T47D (cell line): ENCODE measurements at places on chromosomes 4 and X.

GRCh38 chrX:96703816-96704215, 19.2 kb downstream of the DIAPH2 start:
- no peak for DNase-seq

DNA sequence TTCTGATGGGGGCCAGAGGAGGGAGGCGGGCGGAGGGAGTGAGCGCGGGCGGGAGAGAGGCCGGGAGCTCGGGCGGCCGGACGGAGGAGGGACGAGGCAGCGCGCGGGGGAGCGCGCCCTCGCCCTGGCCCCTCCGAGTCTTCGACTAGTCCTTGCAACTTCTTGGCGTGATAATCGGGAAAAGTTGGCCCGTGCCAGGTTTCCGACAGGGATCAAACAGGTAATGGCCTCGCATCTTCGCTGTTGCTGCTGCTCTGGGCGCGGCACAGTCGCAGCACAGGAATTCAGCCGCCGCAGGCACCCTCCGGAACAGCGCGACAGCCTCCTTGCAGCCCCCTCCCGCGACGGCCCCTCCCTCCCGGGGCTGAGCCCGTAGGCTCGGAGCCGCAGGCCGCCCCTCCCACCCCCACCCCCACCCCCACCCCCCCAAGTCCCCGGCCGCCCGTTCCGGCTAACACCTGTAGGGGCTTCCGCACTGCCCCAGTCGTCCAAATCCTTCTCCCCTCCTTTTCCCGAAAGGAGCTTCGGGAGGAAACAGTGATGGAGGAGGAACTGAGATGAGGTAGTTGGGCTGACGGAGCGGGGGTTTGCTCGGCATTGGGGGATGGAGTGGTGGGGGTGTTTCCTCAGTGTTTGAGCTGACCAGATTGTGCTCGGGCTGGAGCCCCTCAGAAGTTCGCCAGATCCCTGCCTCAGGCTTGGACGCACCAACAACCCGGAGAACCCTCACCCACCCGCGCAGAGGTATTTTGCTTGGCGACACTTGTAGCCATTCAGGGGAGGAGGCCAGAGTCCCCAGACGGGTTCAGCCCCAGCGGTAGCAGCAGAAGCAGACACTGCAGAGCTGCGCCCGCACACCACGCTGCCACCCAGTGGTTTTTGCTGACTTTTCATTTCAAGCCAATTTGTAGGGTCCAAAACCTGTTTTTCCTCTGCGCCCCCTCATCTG, at the start of gene FGF13:
Gene FGF13, minus strand, starts transcription at position 319 of the 949 bp plus-strand sequence. CDS start 714 bp downstream, outside the sequence.
- DNase-seq: peak; percentile 16

DNA sequence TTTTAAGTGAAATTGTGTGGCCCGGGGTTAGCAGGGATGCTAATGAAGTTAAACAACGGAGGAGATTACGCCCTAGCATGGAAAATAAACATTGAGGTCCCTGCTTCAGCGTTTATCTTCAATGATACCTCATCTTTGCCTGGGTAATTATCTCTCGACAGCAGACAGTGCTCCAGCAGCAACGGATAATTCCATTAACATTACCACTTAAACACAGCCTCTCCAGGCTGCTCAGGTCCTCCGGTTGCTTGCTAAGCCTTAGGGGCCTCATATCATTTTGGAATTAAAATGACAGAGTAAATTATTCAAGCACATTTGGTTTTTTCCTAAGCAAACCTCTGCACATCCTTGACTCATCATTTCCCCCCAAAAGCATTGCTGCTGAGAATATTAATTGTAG, 281.5 kb upstream of the KLF3 start:
- DNase-seq: no peak

DNA sequence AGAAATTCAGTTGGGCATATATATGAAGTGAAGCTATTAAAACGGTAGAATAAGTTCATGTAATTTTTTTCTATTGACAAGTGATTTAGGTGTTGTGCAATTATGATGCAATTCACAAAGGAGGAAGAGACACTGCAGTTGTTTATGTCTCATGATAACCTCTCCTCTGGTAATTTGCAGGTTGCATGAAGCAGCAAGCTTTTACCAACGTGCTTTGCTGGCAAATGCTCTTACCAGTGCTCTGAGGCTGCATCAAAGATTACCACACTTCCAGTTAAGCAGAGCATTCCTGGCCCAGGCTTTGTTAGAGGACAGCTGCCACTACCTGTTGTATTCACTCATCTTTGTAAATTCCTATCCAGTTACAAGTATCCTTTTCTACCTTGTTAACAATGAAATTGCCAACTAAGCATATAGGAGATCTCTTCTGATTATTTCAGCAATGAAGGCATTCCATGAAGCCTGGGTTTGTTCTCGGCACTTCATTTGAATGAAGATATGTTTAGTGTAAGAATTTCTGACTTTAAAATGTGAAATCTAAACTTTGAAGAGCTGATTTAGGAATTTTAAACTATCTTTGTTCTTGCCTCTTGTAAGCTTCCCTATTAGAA, 3.9 kb downstream of the TMEM33 start:
- no peak for DNase-seq

DNA sequence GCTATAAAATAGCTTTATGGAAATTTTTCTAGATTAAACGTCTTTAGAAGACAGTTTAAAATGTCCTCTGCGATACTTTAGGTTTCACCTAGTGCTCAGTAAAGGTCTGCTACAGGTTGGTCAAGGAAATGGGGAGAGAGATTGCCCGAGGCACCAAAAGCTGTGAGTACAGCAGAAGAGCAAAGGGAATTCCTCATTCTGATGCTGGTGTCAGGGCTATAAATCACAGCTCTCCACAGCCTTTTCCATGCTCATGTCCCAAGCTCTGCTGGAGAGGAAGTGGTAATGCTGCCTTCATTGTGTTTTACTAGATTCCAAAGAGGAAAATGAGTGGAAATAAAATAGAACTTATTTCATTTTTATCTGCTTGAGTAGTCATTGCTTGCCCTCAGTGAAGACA, 2060.4 kb downstream of the ARAP2 start:
- DNase-seq: peak; percentile 30

DNA sequence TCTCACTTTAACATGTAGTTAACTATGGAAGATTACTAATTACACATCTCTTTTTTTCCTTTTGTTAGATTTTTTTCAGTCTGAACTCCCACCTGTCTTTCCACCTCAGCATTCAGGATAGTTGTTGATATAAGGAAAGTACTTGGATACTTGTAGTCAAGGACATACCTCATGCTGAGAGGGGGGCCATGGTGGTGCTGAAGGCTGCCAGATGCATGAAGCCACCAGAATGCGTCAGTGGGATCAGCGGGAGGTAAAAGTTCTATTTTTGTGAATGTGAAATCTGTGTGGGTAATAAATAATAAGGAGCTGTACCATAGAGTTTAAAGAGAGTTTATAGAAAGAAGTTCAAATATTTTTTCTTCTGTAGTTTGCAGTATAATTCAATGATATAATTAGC, 13.1 kb upstream of the NDST4 start:
- no peak for DNase-seq

- no peak for DNase-seq
These were observed 1443.0 kb downstream of the PCDH7 start for GRCh38 chr4:32163125-32163524.
